ENCODE measurements at places on chromosomes 2 and 18.

GRCh38 chr18:3223356-3223755 lies 3.6 kb upstream of the MYOM1 start:
- DNase-seq = no peak

DNA sequence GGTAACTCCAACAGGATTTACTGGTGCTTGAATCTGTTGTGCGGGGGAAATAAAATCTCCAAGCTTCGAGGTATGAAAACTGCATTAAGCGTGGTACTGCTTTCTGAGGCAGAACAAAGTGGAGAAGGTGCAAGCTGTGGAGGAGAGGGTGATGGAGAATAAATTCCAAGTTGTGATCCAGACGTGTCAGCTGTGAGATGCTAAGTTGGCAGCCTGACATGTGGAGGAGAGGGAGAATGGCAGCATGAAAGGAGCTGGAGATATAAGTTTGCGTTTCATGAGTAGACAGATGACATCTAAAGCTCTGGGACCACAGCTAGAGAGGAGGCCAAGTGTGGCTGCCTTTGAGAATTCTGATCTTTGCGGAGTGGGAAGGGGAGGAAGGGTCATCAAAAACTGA lies 411.8 kb downstream of the FBXO15 start:
- DNase-seq = no peak

DNA sequence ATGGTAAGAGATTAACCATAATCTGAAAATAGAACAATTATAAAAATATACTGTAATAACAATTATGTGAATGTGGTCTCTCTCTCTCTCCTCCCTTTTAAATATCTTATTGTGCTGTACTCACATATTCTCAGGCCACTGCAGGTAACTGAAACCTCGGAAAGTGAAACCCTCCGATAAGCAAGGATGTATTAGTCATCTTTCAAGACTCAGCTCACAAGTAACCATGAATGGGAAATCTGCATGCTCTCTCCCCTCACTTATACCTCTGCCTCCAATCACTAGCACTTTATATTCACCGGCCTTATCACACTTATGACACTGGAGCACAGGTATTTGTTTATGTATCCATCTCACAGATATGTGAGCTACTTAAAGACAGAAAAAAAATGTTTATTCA lies 139.7 kb downstream of the LRP2 start:
- no peak for DNase-seq

DNA sequence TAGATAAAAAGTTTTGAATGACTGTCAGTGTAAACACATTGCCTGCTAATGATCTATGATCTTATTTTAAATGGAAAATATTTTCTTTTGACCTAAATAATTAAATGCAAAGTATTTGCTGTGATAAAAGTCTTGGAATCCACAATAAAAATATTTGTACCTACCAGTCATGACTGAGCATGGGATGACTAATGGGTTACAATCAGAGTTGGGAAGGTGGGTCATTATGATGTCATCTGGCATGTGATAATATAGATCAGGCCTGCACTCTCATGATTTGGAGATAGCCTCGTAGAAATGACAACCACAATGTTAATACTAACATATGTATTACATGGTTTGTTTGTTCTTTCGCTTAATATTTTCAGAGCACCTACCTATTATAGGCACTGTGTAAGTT lies 848.8 kb upstream of the KLHL29 start:
- DNase-seq = no peak

GRCh38 chr18:36083729-36084128 lies 16.4 kb upstream of the RPRD1A start:
- no peak for DNase-seq
